Natural killer cell (primary cell): ENCODE measurements at places on chromosomes 1 and 21. TPM values are rescaled to one million over a fixed set of nuclear protein-coding genes. Genes with fewer than 3 reads are reported as not detected.
A peak's percentile ranks its signal among the peaks of the same experiment; 100 is the strongest.

The SHISAL2A gene
- total RNA-seq = 31.4 TPM

The RNF186 gene
- not detected for total RNA-seq

DNA sequence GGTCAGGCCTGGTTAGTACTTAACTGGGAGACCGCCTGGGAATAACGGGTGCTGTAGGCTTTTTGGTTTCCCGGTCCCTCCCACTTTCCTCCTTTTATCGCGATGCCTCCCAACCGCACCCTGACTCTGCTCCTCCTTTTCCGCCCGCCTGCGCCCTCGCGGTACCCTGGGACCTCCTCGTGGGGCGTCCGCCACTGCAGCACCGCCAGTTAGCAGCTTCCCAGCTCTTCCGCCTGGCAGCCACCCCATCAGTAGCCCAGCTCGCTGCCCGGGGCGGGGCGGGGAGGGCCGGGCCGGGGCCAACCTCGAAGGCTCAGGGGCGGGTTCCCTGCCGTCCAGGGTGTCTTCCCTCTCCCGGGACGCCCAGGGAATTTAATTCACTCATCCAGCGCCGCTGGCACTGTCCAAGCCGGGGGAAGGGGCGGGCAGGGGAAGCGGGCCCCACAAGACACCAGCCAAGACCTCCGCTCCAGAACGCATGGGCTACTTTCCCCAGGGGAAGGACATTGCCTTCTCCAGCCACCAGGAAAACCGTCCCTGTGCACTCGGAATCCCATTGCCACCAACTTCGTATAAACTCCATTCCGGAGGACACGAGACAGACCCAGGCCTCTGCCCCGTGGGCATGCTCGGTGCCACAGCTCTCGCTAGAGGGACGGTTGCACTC lies 2.0 kb upstream of the ZNF678 start:
- DNase-seq = no peak

DNA sequence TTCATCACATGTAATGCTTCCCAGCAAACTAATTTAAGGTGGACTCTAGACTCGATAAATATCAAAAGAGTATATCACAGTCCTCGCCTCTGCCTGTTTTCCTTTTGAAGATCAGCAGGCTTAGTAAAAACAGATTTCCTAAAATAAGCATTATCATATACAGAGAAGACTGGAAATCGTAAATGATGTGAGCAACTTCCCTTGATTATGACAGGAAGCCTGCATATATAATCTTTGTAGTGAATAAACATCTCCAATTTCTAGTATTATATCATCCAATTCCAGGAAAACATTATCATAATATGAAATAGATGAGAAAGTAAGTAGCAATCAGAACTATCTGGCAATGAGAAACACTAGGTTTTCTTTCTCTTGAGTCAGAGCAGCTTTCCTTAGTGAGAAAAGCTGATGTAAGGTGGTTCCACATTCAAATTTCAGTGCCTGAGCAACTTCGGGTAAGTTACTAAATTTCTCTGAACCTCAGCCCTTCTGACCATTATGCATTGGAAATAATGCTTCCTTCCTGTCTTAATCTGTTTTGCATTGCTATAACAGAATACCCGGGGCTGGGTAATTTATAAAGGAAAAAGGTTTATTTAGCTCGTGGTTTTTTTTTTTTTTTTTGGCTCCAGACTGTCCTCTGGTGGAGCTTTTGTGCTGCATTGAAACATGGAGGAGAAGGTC lies 12.6 kb upstream of the POU2F1 start:
- DNase-seq = no peak

The ERICH3 gene
- total RNA-seq = 1.0 TPM

DNA sequence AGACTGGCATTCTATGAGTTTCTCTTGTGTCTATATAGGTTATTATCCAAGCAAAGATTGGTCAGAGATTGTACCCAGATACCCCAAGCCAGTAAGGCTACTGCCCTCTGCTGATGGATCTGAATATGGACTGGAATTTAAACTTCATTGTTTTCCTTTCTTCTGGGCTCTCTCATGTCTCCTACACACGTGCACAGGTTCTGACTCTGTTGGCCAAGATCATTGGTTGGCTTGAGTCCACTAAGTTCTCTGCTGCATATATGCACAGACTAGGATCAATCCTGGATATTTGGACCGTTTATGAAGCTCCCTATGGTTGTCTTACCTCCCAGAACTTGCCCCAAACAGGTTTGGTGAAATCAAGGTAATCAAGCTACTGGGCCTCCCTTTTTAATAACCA lies 69.7 kb downstream of the CC2D1B start:
- no peak for DNase-seq

The CSF3R gene
- total RNA-seq = 11.7 TPM

- DNase-seq = no peak
Observed at GRCh38 chr1:103489935-103490334, 35.6 kb upstream of the RNPC3 start.

DNA sequence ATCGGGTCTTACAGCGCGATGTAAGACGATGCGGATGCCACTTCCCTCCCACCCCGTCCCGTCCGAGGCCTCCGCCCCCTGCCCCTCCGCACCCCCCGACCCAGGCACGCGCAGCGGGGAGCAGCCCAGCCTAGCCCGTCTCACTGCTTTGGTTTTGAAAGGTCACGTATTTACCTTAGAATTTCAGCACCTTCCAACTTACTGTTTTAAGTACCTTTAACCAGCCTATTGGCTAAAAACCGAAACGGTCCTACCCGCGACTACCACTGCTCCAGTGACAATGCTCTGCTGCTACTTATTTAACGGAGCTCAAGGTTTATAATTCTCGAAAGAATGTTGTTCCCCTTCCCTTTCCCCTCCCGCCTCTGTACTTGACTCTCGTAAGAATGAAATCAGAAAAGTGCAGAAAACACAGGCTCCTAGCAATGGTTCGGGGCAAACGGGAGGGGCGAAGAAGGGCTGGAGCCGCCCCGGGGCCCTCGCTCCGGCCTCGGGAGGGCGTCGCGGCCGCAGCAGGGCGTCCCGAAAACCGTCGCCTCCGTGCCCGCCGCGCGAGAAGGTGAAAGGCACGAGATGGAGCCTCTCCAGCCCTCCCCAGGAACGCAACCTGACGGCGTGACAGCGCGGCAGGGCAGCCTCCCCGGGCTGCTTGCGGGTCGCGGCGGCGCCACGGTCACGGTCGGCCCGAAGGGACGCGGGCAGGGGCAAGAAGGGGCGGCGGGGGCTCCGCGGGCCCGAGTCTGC lies 667 bp downstream of the TMEM50B start:
- peak; percentile 68 for DNase-seq

- DNase-seq = no peak
Observed at GRCh38 chr1:82466891-82467290, 666.2 kb downstream of the ADGRL2 start.
